ENCODE measurements at places on chromosomes 1 and 21.

DNA sequence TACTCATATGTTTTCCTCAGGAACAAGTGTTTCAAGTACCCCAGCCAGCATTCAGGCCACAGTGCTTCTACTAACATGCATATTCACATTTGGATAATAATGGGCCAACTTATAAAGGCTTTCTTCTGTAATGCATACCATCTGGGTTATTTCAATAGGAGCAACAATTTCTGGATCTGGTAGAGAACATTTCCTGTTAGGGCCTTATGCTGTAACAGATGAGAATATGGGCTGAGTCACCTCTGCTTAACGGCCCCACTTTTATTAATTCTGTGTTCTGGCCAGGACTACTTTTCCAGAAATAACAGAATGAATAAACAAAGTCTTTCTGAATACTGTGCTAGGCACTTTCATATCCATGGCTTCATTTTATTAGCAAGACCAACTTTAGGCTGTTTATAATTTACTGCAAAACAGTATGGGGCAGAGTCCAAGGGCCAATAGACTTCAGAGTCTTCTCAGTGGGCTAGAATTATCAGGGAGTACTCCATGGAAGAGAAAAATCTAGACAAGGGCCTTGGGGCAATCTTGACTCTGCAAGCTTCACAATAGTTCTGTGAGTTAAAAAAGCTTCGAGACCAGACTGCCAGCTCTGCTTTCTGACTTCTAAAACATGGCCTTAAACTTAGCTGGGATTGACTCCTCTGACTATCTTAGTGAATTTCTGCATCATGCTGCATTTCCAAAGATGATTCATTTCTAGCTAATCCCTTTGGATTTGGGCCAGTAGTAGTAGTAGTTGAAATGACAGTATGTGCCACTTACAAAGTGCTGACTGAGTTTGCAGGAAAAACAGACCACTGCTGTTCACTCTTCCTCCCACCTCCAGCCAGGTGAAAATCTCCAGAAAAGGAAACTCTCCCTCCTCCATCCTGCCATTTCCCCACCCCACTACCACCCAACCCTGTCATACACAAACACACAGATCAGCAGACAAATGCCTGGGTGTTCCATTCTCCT, 8.2 kb upstream of the SSX2IP start:
- DNase-seq, result no peak

- no peak for DNase-seq
Measured at GRCh38 chr21:36881228-36881627, 85.2 kb downstream of the HLCS start.

- no peak for DNase-seq
Measured at GRCh38 chr1:65971547-65971946, 178.9 kb downstream of the PDE4B start.

- no peak for DNase-seq
Measured at GRCh38 chr21:41751611-41752011, 15.2 kb downstream of the RIPK4 start.

- no peak for DNase-seq
Measured at GRCh38 chr1:216710055-216710454, 13.2 kb downstream of the ESRRG start.
